Panc1 (cell line): ENCODE measurements at places on chromosomes 5 and 9. TPM values are rescaled to one million over a fixed set of nuclear protein-coding genes. Genes with fewer than 3 reads are reported as not detected.
A peak's percentile ranks its signal among the peaks of the same experiment; 100 is the strongest.

DNA sequence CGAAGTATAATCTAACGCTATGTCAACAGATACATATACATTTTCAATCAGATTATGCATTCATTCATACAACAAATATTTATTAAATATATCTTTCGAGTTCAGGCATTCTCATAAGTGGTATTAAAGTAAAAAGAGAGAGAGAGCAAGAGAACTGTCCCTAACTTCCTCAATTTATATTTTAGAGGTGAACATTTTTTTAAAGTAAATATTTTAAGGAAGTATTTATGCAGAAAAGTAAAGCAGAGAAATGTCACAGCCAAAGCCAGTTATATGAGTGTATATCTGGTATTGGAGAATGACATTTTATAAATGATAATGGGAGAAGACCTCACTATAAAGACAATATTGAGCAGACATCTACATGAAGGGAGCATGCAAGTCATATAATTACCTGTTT lies 667.3 kb upstream of the CDH9 start:
- no peak for DNase-seq
- no peak overlapping the region for H3K4me3 ChIP-seq
- no peak overlapping the region for H3K27ac ChIP-seq
- H3K36me3 ChIP-seq = no peaks in the 10 kb centered on the region
- H3K4me1 ChIP-seq = no peaks in the 10 kb centered on the region

GRCh38 chr5:91188755-91189154 lies 194.4 kb downstream of the ARRDC3 start:
- H3K4me1 ChIP-seq = peaks cover 3% of the 10 kb centered on the region; the same call in 1 of the 2 replicates
- no peak for DNase-seq
- H3K27ac ChIP-seq = no peak overlapping the region

DNA sequence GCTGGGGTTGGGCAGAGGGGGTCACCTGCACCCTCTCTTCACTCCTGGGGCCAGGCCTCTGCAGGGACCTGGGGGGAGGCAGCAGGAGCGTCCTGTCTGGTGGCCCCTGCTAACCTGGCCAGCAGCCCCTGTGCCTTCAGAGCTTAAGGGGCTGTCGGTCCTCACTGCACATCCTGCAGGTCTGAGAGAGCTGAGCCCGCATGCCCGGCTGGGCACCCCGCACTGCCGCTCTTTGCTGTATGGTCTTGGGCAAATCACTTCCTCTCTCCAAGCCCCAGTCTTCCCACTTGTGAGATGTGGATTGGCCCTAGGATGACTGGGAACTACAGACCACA lies 7.9 kb downstream of the FLT4 start:
- no peaks in the 10 kb centered on the region for H3K36me3 ChIP-seq
- H3K4me1 ChIP-seq = no peaks in the 10 kb centered on the region
- DNase-seq = no peak
- H3K27ac ChIP-seq = no peak overlapping the region

DNA sequence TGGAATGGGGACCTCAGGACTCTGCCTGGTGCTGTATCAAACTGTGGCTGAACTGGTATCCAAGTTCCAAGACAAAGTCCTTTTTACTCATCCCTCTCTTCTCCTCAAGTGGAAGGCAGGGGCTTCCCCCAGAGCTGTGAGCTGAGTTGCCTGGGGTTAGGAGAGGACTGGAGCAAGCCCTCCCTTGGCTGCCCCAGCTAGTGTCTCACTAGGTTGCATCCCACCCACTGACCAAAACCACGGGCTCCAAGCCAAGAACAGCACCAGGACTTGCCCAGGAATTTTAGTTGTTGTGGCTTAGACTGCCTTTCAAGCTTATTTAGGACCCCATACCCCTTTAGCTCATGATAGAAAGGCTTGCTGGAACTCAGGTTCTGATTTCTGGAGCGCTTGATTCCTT lies 158.7 kb upstream of the TNC start:
- no peaks in the 10 kb centered on the region for H3K36me3 ChIP-seq
- no peaks in the 10 kb centered on the region for H3K4me1 ChIP-seq
- DNase-seq = no peak
- H3K27ac ChIP-seq = no peak overlapping the region

DNA sequence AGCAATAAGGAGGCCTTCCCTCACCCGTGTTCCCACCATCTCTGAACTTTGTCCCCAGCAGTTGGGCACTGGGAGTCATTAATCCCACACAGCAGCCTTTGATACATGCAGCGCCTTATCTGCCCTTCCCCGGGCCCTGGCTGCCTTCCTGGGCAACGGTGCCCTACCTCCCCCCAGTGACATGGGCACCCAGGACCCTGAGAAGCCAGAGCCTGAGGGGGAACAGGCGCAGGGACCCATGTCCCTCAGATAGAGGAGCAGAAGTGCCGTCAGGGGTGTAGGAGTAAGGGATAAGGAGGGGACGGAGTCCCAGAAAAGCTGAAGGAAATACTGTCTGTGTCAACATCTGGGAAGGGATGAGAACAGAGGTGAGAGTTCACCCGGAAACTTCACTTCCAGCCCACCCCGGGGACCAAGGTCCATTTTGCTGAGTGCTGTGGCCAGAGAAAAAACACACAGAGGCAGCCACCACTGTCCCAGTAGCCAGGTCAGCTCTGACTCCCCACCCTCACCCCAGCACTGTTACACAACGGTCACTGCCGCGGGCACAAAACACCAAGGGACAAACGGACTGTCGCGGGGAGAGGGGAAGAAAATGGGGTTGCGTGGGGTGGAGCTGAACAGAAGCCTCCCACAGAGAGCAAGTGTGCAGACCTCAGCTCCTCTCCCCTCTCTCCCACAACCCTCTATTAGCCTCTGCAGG lies 3.8 kb downstream of the PCDH1 start:
- peaks cover 14% of the 10 kb centered on the region for H3K4me1 ChIP-seq
- peaks cover 7% of the 10 kb centered on the region for H3K27me3 ChIP-seq
- no peaks in the 10 kb centered on the region; the same call in 1 of the 2 replicates for H3K36me3 ChIP-seq
- no peak for DNase-seq
- no peak overlapping the region for H3K27ac ChIP-seq
- H3K4me3 ChIP-seq = no peak overlapping the region

- H3K27me3 ChIP-seq = no peaks in the 10 kb centered on the region
- no peaks in the 10 kb centered on the region for H3K4me1 ChIP-seq
- no peak overlapping the region for H3K4me3 ChIP-seq
- no peak overlapping the region for H3K27ac ChIP-seq
- DNase-seq = no peak
These were observed 127.3 kb upstream of the PIK3R1 start for GRCh38 chr5:68088302-68088701.

DNA sequence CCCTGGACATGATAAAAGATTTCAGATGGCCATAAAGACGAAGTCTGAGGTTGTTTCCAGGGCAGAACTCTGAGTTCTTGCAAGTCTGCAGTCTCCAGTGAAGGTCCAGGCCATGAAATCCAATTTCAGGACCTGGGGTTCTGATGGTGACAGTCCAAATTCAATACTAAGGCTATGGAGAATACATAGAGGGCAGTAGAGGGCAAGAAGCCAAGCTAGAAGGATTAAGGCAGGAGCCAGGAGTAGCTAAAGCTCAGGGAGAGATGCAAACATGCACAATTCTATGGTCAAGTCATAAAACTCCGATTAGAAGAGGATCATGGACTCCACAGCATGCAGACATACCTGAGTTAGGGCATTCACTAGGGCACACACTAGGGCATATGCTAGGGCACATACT lies 11.4 kb downstream of the SLIT3 start:
- H3K4me1 ChIP-seq = no peaks in the 10 kb centered on the region
- H3K27me3 ChIP-seq = no peaks in the 10 kb centered on the region
- no peaks in the 10 kb centered on the region for H3K36me3 ChIP-seq
- no peak overlapping the region for H3K27ac ChIP-seq

DNA sequence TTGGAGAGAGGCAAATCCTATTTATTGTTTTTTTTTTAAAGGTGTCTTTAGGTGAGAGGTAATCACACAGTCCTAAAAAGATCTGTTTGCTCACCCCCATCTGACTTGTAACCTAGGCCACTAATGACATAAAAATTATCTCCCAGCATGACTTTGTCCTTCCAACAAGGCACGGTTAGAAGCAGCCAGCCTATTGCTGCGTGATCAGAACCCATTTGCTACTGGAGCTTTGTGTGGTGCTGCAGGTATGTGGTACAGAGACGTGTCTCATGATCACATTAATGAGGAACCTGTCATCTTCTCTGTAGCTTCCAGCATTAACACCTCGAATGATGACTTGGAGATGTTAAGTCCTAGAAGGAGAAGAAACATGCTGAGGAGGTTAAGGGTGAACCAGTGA lies 555.8 kb upstream of the TLE4 start:
- no peaks in the 10 kb centered on the region for H3K4me1 ChIP-seq
- no peak overlapping the region for H3K27ac ChIP-seq

- H3K36me3 ChIP-seq = no peaks in the 10 kb centered on the region
- no peaks in the 10 kb centered on the region for H3K27me3 ChIP-seq
- H3K4me3 ChIP-seq = peak within 1 kb of the TSS; percentile 65
- 0 out of 2 replicates have a peak, but pooled peaks cover 3% of the 10 kb centered on the region for H3K4me1 ChIP-seq
These were observed at the start of gene SLCO4C1 for GRCh38 chr5:102296178-102296817. TSS of gene SLCO4C1 (minus strand) at chr5:102296284. CDS start at chr5:102296262, 22 bp downstream.

DNA sequence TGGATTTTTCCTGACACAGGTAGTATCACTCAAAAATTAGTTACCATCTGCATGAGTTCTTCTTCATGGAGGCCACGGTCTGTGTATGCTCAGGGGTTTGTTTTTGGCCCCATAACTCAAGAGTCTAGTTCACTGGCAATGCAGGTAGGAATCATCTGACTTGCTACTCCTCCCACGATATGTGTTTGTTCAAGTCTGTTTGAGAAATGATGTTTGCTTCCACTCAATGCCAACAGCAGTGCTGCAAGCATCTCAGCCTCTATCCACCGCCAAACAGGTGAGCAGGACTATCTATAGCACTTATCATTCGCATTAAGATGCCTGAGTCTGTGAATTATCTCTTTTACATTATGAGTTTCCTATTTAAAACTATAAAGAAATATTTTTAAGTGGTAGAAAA lies 264.8 kb upstream of the PTGER4 start:
- no peak for DNase-seq
- H3K27ac ChIP-seq = no peak overlapping the region
- no peaks in the 10 kb centered on the region for H3K27me3 ChIP-seq
- no peak overlapping the region for H3K4me3 ChIP-seq
- no peaks in the 10 kb centered on the region for H3K36me3 ChIP-seq

DNA sequence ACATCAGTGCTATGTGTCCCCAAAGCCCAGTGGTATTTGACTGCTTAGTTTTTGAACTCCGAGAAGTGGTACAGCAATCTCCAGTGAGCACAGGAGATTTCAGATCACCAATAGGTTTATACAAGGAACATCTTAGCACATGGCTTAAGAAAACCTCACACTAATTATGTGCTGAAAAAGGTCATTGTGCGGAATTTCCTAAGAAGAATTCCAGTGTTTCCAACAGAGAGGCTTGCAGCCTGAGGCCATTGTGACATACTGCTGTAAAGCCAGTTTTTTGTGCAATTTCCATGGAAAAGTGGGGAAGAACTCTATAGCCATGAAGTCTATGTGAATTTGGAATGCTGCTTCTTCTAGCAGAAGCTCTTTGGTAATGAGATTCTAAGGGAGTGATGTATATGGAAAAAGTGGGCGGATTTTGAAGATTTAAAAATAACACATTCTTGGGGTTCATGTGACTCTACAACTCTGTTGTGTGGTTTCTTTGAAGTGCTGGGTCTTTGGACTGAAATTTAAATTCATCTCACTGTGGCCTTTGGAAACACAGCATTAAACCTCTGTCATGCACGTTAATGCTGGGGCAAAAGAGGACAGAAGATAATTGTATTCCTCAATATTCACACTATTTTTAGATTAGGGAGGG lies 110.5 kb upstream of the CD180 start:
- no peak overlapping the region for H3K4me3 ChIP-seq
- DNase-seq = no peak
- H3K27ac ChIP-seq = no peak overlapping the region

MSX2 gene
- total RNA-seq = 8.5 TPM

SLC25A2 gene
- 0.28 TPM for total RNA-seq

PCDHB13 gene
- 1.0 TPM for total RNA-seq
